Frontal cortex (tissue), 4 donors: ENCODE measurements at places on chromosomes 3 and 15. TPM values are rescaled to one million over a fixed set of nuclear protein-coding genes. Genes with fewer than 3 reads are reported as not detected.

The RPS17 gene
- total RNA-seq, result 1,382 TPM

The FRG2C gene
- total RNA-seq, result not detected

The GPR176 gene
- 31.4 TPM for total RNA-seq

The KNL1 gene
- 6.5 TPM for total RNA-seq

The NTRK3 gene
- total RNA-seq, result 34.6 TPM

The ST8SIA2 gene
- total RNA-seq, result 56.3 TPM

The IFT122 gene
- 30.2 TPM for total RNA-seq

The TEX55 gene
- total RNA-seq, result not detected

The FEZF2 gene
- total RNA-seq, result 12.2 TPM

The GTF2E1 gene
- 24.9 TPM for total RNA-seq

The ROBO2 gene
- 245 TPM for total RNA-seq

The PYGO1 gene
- 45.2 TPM for total RNA-seq

The CORO2B gene
- total RNA-seq, result 19.2 TPM

The THSD4 gene
- total RNA-seq, result 1.6 TPM

The CHRD gene
- 2.0 TPM for total RNA-seq

The IL5RA gene
- total RNA-seq, result under 0.01 TPM

The ATOSA gene
- 42.0 TPM for total RNA-seq

The TMOD2 gene
- 198 TPM for total RNA-seq

The HCLS1 gene
- total RNA-seq, result 0.82 TPM

The TRH gene
- 4.1 TPM for total RNA-seq

The GXYLT2 gene
- 2.4 TPM for total RNA-seq

The AGTR1 gene
- total RNA-seq, result 0.41 TPM

The C2CD4B gene
- total RNA-seq, result 0.41 TPM

The KBTBD13 gene
- not detected for total RNA-seq

The RGMA gene
- 6.1 TPM for total RNA-seq

The CAMP gene
- not detected for total RNA-seq

The NEK11 gene
- 28.1 TPM for total RNA-seq

The MYEF2 gene
- 117 TPM for total RNA-seq

The CAPN3 gene
- 2.0 TPM for total RNA-seq

The DCLK3 gene
- total RNA-seq, result 7.7 TPM

The CLEC3B gene
- total RNA-seq, result 24.1 TPM

The TF gene
- 4.1 TPM for total RNA-seq

The GABRB3 gene
- 114 TPM for total RNA-seq

The PFKFB4 gene
- total RNA-seq, result 22.0 TPM

The CASR gene
- not detected for total RNA-seq

The PLSCR5 gene
- under 0.01 TPM for total RNA-seq

The GOLGA6L4 gene
- 2.4 TPM for total RNA-seq

The NAA50 gene
- total RNA-seq, result 60.7 TPM

The MAGEL2 gene
- 2.4 TPM for total RNA-seq

The SLC12A6 gene
- total RNA-seq, result 26.5 TPM

The SCAANT1 gene
- not detected for total RNA-seq

The PSMD2 gene
- total RNA-seq, result 263 TPM

The GP5 gene
- total RNA-seq, result not detected

The WDR93 gene
- 0.41 TPM for total RNA-seq

The CCDC50 gene
- total RNA-seq, result 83.2 TPM

The SEMA3G gene
- total RNA-seq, result 4.1 TPM

The TRIM42 gene
- not detected for total RNA-seq

The SERPINI2 gene
- total RNA-seq, result 0.41 TPM

The FBLN2 gene
- 5.3 TPM for total RNA-seq

The FSD2 gene
- total RNA-seq, result not detected

The TRIM59 gene
- total RNA-seq, result 11.0 TPM

The TMEM212 gene
- total RNA-seq, result not detected
